Epithelial cell of proximal tubule (primary cell): ENCODE measurements at places on chromosomes 16 and 17. TPM values are rescaled to one million over a fixed set of nuclear protein-coding genes. Genes with fewer than 3 reads are reported as not detected.

KRT28 gene
- total RNA-seq = not detected in 2 replicates

DNA sequence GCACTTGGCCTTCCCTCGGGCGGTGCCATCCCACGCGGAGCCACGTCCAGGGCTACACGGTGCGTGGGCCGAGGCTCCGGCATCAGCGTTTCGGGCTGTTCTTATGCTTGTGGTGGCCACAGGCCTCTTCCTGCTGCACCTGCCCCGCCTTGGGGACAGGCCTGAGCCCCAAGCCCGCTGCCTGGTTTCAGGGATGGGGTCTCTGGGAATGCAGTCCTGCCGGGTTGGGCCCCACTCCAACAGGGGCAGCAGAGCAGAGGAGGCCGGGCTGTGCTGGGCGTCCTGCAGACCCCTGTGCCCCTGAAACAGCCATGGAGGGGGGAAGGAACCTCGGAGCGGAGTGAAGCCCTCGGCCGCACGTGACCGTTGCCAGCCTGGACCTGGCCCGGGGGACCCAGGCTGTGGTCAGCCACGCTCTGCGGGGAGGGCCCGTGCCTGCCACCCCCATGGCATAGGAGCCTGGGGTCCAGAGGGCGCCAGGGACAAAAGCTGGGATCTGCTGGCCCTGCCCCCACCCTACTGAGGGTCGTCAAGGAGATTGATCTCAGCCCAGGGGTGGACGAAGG lies 453 bp upstream of the WFIKKN1 start:
- DNase-seq = no peak

DNA sequence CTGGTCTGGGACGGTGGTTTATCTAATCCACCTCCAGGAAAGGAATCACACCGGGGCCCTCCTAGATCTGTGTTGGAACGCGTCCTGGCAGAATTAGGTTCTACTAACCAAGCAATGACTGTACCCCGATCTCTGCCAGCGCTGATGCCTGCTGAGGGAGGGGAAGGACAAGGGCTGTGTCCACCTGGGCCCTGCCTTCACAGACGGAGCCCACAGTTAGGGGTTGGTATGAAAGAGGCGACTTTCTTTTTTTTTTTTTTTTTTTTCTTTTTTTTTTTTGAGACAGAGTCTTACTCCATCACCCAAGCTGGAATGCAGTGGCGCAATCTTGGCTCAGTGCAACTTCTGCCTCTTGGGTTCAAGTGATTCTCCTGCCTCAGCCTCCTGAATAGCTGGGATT lies 9.9 kb upstream of the KRT19 start:
- no peak for DNase-seq

DNA sequence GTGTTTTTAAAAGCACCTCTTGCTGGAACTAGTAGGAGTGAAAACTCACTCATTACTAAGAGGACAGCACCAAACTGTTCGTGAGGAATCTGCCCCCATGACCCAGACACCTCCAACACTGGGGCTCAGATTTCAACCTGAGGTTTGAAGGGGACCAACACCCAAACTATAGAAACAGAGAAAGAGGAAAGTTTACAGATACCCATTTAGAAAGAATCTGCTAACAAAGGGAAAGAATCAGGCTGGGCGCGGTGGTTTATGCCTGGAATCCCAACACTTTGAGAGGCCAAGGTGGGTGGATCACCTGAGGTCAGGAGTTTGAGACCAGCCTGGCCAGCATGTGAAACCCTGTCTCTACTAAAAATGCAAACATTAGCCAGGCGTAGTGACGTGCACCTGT lies 3.4 kb upstream of the CSNK1D start:
- DNase-seq = no peak
